ENCODE measurements at places on chromosomes 7 and 10.

GRCh38 chr7:122756860-122757259 lies 54.1 kb upstream of the RNF148 start:
- DNase-seq = no peak

GRCh38 chr10:4062072-4062471 lies 277.1 kb upstream of the KLF6 start:
- DNase-seq = no peak

DNA sequence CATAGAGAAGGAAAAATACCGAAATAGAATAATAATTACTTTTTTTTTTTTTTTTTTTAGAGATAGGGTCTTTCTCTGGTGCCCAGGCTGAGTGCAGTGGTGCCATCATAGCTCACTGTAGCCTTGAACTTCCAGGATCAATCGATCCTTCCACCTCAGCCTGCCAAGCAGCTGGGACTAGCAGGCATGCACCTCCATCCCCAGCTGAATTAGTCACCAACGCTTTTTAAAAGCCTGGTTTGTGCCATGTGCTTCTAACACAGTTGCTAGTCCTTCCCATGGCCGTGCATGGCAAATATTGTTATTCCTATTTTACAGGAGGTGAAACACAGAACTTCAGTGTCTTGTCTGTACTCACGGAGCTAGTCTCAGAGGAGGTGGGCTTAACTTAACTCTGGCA lies 23.2 kb downstream of the LYZL2 start:
- no peak for DNase-seq

- no peak for DNase-seq
Measured at GRCh38 chr10:35025916-35026315, 64.2 kb downstream of the CUL2 start.

GRCh38 chr10:58554316-58554715 lies 41.6 kb downstream of the BICC1 start:
- DNase-seq = no peak

DNA sequence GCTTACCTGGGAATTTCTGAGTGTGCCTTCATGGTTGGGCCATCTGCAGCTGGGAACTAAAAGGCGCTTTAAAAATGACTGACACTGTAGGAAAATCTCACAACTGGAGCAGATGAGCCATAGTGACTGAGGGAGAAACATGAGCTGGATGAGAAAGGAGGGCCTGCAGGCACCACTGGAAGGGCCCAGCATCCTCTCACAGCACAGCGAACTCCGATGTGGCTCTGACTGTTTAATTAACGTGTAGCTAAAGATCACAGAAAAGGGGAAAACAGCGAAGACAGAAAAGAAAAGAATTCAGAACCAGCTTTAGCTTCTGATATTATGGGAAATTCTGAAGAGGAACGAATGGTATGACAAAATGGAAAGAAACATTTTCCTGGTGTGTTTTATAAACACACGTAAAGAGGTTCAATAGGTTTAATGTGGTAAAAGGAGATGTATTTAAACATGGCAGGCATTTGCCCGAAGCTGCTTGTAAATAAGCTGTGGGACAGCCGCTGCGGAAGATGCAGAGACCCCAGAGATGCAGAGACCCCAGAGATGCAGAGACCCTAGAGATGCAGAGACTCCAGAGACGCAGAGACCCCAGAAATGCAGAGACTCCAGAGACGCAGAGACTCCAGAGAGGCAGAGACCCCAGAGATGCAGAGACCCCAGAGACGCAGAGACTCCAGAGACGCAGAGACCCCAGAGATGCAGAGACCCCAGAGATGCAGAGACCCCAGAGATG lies 534.3 kb downstream of the PTPRN2 start:
- no peak for DNase-seq
